ENCODE measurements at places on chromosomes 7 and 10.

- no peak for DNase-seq
These were observed 6.8 kb downstream of the AUTS2 start for GRCh38 chr7:69605070-69605469.

GRCh38 chr7:84686373-84686772 is 491.8 kb upstream of the SEMA3A start:
- no peak for DNase-seq

DNA sequence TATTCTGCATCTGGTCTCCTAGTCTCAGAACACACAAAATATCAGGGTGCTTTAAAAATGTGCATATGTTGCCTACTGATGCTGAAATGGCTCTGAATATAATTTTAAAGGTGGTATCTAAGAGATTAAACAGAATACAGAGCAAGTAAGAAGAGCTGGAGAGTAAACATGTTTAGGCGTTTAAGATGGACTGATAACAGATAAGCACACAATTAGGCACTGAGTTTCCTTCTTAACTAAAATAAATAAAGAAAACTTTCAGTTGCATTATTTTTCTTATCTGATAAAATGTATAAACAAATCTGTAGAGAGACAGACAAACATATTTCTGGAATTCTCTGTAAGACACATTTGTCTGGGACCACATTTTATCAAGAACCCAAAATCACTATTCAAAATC is 35.6 kb upstream of the DGKB start:
- DNase-seq, result no peak

GRCh38 chr10:98235846-98236245 is 32.1 kb downstream of the LOXL4 start:
- no peak for DNase-seq

DNA sequence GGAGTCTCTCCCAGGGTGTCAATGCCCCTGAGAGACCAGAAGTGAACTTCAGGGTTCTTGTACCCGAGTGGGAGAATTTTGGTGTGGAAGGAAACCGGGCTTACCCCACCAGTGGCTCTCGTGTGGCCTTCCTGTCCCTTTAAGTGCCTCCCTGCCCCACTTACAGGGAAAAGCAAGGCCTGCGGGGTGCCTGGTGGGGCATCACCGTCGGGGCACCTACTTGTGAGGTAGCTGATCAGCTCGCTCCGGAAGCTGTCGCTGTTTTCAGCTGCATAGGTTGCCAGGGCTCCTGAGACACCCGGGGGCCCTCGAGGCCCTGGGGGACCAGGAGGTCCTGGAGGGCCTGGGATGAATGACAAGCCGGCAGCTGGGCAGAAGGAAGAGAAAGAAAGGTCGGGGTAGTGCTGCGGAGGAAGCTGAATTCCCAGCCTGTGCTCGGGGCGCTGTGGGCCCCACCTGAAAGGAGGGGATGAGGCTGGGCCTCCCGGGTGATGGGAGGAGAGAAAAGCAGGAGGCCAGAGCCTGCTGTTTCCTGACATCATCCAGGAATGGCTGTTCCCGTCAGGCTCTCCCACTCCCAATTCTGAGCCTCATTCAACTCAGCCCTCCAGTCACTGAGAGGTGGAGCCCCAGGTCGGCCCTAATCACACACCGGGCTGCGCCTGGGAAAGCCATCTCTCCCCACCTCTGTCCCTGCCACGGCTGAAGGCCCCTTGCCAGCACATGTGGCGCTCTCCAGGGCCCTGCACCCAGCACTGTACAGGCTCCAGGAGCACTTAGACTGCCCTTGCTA is 51.1 kb downstream of the COL17A1 start:
- DNase-seq, result no peak

GRCh38 chr10:31723106-31723750 is 205.4 kb downstream of the ARHGAP12 start:
- DNase-seq, result no peak

- DNase-seq, result no peak
These were observed 101.9 kb upstream of the TNRC18 start for GRCh38 chr7:5525271-5526099.

Measured in NCI-H1436 treated with DMSO at 0.1 percent for 48 hours (cell line).